T follicular helper cell (primary cell): ENCODE measurements at places on chromosomes 7 and 10.

DNA sequence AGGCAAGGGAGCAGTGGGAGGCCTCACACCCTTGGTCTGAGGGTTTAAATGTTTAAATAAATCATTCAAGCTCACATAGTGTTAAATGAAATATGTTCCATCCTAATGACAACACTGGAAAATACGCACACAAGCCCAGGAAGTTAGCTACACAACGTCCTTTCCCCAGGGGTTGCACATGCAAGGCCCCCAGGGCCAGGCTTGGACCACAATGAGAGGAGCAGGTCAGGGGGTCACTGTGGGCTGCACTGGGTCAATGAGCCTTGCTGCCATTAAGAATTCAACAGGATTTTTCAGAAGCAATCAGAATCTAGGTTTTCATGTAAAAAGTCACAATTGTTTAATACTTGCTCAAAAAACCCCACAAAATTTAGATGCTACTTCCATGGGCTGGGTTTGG is 64.9 kb upstream of the ADCY1 start:
- DNase-seq = no peak

GRCh38 chr10:86411281-86411841 is 44.8 kb upstream of the GRID1 start:
- no peak for DNase-seq

GRCh38 chr10:70985824-70986622 is 97.7 kb upstream of the PCBD1 start:
- no peak for DNase-seq

GRCh38 chr10:92813979-92814378 is 34.3 kb upstream of the EXOC6 start:
- DNase-seq = no peak

GRCh38 chr7:44128721-44129582 is 5.6 kb upstream of the POLD2 start:
- DNase-seq = no peak

GRCh38 chr7:112202816-112203215 is 3.4 kb downstream of the DOCK4 start:
- DNase-seq = peak; percentile 16

GRCh38 chr10:43692051-43692825 is 43.6 kb upstream of the ZNF32 start:
- DNase-seq = no peak

DNA sequence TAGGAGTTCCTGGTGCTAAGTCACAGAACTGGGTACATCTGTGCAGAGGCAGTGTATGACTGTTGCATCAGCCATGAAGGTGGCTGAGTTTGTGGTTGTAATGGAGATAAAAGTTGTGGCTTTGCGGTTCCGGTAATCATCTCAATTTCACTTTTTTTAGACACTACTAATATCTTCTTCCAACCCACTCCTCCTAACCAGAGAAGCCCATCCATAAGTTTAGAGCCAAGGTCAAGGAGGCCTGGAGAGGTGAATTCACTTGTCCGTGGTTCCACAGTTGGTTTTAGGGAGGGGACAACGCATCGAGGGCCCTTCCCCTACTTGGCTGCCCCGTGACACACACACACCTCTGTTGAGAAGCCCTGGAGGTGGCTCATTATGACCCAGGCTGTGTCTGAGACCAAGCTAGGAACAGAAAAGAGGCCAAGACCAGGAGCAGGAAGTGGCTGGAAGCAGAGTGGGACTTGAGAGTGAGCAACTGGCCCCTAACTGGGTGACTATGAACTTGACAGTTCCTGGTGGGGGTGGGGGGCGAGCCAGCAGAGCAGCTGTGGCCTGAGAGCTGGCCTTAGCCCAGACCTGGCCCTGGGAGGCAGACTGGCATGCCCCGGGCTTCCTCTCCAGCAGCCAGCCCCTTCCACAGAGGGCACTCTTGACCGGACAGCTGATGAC is 66.8 kb upstream of the COL13A1 start:
- no peak for DNase-seq

DNA sequence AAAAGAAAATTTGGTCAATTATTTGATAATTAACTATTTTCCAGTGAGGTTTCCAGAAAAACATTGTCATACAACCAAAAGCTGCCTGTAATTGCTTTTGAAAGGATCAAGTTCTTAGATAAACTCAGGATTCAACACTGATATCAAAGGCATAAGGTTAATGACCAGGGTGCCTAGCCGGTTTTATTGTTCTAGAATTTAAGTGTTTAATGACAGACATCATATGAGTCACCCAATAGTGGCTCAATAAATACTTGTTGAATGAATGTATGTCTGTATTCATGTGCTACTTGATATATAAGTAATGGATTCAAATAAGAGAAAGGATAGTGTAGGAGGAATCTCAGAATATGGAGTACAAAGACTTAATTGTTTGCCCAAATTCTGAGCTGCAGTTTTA is 196.1 kb upstream of the LRGUK start:
- DNase-seq = no peak

- DNase-seq = no peak
Observed at GRCh38 chr7:105890290-105890997, 14.0 kb upstream of the ATXN7L1 start.

- no peak for DNase-seq
Observed at GRCh38 chr10:16779384-16779915, 37.8 kb downstream of the RSU1 start.

DNA sequence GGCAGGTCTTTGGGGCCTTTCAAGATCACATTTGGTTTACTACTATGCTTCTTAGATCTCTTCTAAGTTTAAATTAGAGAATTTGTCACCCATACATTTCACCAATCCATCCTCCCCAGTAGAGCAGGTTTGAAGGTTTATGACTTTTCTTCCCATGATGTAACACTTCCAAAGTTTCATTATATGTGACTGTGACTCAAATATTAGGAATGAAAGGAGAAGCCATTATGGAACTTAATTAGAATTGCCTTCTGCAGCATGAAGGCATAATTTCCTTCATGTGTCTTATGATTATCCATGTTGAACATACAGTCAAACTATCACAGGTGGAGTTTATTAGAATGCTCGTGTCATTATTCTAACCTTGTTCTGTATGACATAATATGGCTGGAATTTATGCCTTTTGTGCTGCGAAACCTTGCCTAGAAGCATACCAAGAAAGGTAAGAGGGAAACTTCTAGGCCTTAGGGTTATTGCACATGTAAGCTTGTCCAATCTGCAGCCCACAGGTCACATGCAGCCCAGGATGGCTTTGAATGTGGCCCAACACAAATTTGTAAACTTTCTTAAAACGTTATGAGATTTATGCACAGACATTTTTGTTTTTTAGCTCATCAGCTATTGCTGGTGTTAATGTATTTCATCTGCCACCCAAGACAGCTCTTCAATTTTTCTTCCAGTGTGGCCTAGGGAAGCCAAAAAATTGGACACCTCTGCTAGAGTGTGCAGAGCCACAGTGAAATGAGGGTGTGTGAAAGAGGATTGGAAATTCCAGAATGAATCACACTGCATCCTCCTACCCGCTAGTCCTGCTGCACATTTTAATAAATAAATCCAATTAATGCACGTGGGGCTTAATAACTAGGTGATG is 133.6 kb downstream of the TMEM26 start:
- no peak for DNase-seq

- DNase-seq = no peak
Observed at GRCh38 chr10:129641982-129642381, 174.9 kb downstream of the MGMT start.

- no peak for DNase-seq
Observed at GRCh38 chr10:115950320-115950719, 322.7 kb downstream of the GFRA1 start.

DNA sequence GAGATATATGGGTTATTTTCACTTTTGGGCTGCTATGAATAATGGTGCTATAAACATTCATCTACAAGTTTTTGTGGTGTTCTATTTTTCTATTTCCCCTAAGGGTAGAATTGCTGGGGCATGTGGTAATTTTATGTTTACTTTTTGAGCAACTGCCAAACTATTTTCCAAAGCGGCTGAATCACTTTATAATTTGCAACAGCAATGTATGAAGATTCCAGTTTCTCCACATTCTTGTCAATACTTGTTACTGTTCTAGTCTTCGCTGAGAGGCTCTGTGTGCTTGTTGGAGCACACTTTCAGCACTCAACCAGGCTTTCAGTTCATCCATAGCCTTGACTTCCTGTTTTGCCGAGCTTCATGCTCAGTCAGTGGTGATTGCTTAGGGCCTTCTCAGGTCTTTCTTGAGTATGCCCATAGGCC is 39.0 kb downstream of the ADK start:
- no peak for DNase-seq

DNA sequence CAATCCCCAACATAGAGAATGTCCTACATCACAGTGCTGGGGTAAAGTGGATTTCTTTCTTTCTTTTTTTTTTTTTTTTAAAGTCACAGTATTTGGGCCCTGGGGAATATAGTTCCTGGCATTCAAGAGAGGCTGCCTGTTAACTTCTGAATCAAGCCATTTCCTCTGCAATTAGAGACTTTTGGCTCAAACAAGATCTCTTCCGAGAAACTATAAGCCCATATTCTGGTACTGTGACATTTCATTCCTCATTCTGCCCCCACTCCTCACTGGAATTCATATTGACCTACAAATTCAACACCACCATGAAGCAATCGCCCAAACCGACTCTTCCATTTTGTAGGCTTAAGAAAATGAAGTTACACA is 187.4 kb downstream of the PHTF2 start:
- DNase-seq = no peak

- no peak for DNase-seq
Observed at GRCh38 chr10:127429601-127430312, 119.4 kb upstream of the NPS start.

- DNase-seq = no peak
Observed at GRCh38 chr10:98323221-98324164, 55.5 kb upstream of the LOXL4 start.

DNA sequence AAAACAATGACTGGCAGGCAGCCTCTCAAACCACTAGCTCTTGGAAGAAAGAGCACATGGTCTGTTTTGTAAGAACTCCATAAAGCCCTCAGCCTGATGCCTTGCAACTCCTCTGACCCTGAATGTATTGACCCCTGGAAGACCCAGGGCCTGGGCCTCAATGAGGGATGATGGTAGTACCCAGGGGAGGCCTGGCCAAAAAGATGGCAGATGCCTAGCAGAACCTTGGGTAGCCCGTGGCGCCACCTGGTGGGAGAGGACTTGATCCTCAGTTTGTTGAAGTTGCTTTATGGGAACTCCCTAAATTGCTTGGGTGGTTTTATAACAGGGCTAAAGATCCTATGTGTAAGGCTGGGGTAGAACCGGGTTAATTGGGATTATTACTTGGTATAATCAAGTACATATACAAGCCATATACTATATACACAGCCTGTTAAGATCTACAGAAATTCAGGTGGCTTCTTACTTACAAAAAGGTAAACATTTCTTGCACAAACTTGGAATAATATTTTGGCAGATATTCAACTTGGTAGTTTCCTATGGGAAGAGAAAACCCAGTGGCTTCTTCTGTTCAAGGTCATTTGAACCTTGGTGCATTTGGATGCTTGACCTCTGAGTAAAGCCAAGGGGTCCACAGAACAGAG is 95.8 kb upstream of the CACUL1 start:
- DNase-seq = peak; percentile 35

GRCh38 chr7:114081606-114082425 is 163.0 kb upstream of the PPP1R3A start:
- DNase-seq = no peak

DNA sequence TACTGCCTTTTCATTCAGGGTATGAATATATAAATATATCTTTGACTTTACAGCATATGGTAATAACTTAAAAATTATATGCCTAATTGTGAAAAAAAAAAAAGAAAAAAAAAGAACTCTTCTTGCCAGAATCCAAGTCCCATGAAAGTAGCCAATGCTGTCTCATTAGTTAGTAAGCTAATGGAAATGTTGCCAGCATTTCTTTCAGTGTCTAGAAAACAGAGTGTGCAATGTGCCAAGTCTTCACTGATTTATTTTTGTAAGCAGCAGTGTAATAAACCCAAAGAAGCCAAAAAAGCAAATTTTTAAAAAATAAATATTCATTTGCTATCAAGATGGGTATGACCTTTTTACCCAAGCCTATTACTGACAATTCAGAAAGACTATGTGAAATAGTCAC is 31.1 kb upstream of the LRRN3 start:
- no peak for DNase-seq

- DNase-seq = no peak
Observed at GRCh38 chr10:126196281-126196680, 192.0 kb downstream of the ADAM12 start.

DNA sequence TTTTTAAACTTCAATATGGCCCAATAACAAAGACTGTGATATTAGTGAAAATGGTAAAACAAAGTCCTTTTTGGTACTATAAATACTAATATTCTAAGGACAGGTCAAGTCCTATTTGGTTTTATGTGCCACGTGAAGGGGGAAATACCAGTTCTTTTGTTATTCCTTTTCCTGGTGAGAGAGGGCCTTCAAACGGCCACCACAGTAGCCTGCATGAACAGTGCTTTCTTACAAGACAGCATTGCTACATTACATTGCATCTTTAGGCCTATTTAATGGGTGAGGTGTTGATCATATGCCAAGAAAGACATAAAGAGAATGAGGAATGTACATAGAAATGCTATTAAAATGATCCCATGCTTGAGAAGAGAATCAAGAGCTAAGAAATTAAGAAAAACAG is 214.8 kb downstream of the LRRTM3 start:
- DNase-seq = no peak

GRCh38 chr7:2617325-2617905 is 14.4 kb upstream of the TTYH3 start:
- DNase-seq = no peak

DNA sequence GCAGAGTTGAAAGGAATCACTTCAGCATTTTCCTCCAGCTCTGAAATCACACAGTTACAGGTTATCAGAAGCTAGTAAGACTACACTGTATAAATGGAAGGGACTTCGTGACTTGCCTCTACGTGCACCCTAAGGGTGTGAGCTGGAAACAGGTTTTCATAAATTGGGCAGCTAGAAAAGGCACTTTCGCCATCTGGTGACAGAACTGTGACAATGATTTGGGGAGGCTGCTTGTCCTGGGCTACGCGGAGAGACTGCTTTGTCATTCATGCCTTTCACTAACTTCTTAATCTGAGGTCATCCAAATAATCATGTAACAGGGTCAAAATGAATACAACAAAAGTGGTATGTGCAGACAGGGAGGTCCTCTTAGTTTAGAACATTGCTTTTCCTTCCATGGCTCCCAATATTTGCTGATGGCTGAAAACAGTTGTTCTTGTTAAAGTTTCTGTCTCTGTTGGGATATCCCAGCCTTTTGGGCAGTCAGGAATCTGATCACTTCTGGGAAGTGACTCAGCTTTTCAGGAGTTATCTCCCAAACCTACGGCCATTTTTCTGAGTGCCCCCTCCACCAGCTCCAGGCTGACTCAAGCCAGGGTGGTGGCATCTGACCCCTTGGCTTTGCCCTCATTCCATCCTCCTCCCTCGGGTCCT is 17.8 kb downstream of the VWC2 start:
- DNase-seq = no peak

- DNase-seq = no peak
Observed at GRCh38 chr10:132878091-132878729, 64.2 kb downstream of the CFAP46 start.

GRCh38 chr7:132249256-132249971 is 326.9 kb downstream of the PLXNA4 start:
- DNase-seq = no peak

GRCh38 chr7:134021836-134022235 is 105.3 kb upstream of the LRGUK start:
- no peak for DNase-seq
